HepG2 (cell line): ENCODE measurements at places on chromosomes 11 and 22.

DNA sequence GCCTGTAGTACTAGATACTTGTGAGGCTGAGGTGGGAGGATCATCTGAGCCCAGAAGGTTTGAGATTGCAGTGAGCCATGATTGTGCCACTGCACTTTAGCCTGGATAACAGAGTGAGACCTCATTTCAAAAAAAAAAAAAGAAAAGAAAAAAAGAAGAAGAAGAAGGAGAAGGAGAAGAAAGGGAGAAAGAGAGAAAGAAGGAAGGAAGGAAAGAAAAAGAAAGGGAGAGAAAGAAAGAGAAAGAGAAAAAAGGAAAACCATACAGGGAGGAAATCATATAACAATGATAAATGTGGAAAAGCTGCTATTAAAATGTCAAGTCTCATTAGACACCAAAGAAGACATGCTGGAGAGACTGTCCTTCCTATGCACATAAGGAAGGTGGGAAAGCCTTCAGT, 5.7 kb upstream of the PRDM10 start:
- no peak for DNase-seq

DNA sequence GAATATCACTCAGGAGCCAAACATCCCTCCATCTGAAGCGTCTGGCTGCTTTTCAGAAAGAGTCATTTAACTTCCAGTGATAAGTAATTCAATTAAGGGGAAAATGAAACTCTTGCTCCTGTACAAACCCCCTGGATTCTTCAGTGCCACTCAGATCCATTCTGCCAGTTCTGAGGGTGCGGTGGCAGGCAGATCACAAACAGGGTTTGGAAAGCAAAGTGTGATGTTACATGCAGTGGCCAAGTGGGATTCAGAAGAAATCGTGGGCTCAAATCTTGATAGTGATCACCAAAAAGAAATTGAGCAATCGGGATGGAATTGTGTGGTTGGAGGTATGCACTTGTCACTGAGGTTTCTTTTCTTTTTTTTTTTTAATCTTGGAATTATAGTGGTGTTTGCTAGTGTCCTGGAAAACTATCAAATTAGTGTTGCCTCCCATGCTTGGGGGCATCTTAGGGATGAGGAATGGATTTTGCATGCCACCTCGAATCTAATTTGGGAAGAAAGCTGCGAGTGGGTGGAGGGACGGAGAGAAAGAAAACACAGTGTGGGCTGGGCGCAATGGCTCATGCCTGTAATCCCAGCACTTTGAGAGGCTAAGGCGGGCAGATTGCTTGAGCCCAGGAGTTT, 22.5 kb upstream of the RTL6 start:
- no peak for DNase-seq

- DNase-seq = no peak
These were observed 236.6 kb downstream of the GRIK4 start for GRCh38 chr11:120747850-120748814.

DNA sequence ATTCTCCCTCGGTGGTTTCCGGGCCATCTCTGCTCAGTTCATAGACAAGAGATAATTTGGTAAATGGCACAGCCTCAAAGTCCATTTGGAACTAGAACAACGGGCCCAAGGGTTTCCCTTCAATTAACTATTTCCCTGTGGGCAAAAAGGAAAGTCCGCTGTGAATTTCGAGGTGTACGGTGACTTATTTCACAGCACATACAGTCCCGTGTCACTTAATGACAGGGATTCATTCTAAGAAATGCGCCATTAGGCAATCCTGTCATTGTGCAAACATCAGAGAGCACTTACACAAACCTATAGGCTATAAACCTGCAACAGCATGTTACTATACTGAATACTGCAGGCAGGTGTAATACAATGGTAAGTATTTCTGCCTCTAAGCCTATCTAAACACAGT, 551.6 kb downstream of the OPCML start:
- DNase-seq = no peak

GRCh38 chr22:35835998-35836691, 118.5 kb downstream of the APOL5 start:
- peak; percentile 71 for DNase-seq

DNA sequence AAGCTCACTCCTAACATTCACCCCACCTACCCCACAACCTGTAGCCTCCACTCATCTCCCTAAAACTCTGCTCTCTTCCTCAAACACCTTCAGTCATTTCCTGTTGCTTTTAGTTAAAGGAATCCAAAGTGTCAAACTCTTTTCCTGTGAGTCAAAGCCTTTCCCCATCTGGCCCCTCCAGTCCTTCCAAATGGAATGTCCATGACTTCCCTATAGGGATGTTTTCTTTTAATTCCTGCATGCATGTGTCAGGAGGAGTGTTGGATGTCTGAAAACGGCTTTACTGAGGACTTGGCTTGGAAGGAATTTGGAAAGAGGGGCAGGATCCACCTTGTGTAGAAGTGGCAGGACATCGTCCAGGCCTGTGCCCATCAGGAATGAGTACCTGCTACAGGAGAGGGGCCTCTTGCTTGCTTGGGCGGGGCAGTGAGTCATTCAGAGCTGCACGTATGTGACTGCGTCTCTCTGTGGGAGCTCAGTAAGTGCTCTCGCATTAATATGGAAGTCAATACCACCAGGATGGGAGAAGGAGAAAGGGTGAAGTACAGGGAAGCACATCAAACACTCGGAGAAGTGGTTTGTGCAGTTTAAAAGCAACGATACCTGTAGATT, 491.9 kb downstream of the OPCML start:
- DNase-seq = no peak
